ENCODE measurements at places on chromosomes 16 and 17.

GRCh38 chr16:6247775-6248174 lies 1084.9 kb upstream of the RBFOX1 start:
- DNase-seq = no peak

DNA sequence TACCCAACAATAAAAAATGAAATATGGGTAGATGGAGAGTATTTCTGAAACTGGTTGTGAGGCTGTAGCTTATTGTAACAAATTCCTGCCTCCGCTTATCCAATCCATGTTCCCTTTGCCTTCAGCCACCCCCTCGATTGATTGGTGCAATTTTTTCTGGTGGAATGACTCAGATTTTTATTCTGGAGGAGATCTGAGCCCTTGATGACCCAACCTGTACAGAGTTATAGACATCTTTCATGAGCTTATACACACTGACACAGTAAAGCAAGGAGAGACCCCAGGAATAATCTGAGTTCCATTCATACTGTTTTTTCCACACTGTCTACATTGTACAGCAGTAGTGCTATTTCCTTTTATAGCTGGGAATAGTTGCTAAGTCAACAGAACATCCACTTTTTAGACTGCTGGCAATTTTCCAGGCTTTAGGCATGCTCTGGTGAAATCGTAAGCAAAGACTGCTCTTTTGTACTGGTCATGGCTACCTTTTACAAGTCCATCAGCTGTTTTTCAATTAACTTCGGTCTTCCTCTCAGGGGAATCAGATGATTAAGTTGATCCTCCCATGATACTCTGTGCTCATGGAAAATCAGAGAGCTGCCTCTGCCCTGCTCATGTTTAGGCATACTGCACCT lies 30.1 kb downstream of the CCL4 start:
- DNase-seq = no peak

DNA sequence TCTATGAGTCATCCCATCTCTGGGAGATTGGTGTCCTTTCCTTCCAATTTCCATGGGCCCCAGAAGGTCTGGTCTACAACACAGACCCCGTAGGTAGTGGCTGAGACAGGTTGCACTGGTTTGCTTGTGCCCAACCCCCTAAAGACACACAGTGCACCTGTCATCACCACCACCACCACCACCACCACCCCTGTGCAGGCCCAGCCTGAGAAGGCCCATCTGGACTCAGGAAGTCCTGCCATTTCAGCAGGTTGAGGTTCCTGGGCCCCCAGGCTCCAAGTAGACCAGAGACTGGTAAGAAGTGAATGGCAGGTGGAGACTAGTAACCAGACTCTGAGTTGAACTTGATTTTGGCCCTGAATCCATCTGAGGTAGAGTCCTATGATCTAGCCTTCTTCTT lies 25.9 kb upstream of the PHB1 start:
- no peak for DNase-seq

DNA sequence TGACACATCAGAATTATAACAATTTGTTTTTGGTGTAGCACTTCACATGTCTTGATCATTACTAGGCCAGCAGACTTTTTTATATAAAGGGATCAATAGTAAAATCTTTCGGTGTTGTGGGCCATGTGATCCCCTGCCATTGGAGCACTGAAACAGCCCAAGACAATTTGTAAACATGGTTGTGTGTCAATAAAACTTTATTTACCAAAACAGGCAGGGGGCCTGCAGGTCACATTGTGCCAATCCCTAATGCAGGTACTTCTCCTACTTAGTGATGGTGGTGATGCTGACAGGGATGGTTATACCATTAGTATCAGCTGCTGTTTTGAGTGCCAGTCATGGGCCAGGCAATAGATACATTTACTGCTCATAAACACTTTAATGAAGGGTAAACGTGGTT lies 319.9 kb downstream of the SNX29 start:
- no peak for DNase-seq

DNA sequence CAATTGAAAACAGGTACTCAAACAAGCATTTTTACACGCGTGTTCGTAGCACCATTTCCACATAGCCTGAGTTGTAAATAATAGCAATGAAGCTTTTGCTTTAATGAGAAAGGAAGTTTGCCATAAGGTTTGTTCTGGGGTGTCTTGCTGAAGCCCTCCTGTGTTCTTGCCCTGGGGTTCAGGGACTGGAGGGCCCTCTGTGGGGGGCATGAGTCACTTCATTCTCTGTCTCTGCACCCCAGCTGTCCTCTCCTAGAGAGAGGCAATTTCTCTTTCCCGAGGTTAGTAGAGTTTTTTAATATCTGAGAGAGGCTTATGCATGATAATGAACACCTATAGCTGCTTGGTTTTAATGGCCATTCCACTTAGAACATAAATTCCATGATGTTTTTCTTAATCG lies 9.6 kb downstream of the AFMID start:
- DNase-seq = no peak

- DNase-seq = no peak
Measured at GRCh38 chr17:39612291-39612894, 4.7 kb upstream of the NEUROD2 start.

DNA sequence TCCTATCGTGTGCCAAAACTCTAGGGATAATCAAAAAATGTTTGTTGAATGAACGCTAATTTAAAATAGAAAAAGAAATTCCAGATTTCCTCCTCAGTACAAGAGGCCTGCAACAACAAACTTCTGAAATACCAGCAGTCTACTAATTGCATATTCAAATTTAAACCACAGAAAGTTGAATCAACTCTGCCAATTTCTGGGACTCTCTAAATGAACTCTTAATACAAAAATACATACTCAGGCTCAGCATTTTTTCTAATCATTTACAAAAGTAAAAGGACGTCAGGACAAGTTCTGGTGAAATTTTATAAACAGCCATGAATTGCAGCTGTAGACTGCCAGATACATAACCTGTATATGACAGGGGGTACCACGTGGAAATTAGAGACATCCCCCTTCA lies 49.0 kb downstream of the KANSL1 start:
- DNase-seq = no peak

DNA sequence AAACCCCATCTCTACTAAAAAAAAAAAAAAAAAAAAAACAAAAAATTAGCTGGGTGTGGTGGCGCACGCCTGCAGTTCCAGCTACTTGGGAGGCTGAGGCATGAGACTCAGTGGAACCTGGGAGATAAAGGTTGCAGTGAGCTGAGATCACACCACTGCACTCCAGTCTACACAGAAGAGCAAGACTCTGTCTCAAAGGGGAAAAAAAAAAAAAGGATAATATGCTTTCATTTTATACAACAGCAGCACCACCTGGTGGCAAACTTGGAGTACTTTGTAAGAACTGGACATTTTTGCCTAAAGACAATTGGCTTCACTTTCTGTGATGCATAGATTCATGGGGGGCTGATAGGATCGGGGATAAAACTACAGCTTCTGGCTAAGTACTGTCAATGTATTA lies 8.5 kb downstream of the CHTF8 start:
- DNase-seq = peak; percentile 58

- DNase-seq = no peak
Measured at GRCh38 chr16:55214974-55215494, 109.0 kb upstream of the IRX6 start.

GRCh38 chr16:68444056-68444657 lies 4.2 kb downstream of the SMPD3 start:
- peak; percentile 79 for DNase-seq

GRCh38 chr17:59492091-59492451 lies 73.3 kb upstream of the DHX40 start:
- no peak for DNase-seq

GRCh38 chr16:48035142-48035541 lies 120.7 kb downstream of the ABCC12 start:
- DNase-seq = no peak

DNA sequence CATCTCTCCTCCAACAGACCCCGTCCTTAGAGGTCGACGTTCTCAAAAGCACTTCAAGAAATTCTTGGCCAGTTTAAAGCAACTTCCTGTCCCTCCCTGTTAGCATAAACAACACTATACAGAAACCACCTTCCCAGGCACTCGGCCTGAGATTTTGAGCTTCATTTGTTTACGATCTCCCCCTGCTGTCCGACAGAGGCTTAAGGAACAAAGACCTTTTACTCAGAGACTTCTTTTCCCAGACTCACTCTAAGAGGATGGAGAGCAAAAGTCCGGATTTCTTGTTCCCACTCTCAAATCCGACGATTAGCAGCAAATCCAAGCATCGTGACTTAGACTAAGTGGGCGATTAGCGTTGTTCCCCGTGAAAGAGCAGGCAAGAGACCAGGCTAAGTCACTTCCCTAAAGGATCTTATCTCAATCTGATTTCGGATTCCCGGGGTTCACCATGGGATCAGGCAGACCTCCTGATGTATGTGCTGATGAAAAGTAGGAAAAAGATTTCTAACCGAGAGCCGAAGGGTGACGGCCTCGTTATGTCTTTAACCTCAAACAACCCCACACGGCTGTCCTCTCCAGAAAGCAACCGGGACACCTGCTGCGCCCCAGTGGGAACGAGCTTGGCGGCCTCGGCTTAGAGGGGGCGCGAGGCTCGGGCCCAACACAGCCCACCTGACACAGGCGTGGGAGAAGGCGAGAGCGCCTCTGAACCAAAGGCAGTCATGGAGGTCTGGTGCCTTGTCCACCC lies 598 bp downstream of the INPP5K start:
- DNase-seq = peak; percentile 74

GRCh38 chr17:65023791-65024190 lies 32.7 kb downstream of the GNA13 start:
- no peak for DNase-seq
